GM06990 (cell line): ENCODE measurements at places on chromosomes 13 and 19.
A peak's percentile ranks its signal among the peaks of the same experiment; 100 is the strongest.

DNA sequence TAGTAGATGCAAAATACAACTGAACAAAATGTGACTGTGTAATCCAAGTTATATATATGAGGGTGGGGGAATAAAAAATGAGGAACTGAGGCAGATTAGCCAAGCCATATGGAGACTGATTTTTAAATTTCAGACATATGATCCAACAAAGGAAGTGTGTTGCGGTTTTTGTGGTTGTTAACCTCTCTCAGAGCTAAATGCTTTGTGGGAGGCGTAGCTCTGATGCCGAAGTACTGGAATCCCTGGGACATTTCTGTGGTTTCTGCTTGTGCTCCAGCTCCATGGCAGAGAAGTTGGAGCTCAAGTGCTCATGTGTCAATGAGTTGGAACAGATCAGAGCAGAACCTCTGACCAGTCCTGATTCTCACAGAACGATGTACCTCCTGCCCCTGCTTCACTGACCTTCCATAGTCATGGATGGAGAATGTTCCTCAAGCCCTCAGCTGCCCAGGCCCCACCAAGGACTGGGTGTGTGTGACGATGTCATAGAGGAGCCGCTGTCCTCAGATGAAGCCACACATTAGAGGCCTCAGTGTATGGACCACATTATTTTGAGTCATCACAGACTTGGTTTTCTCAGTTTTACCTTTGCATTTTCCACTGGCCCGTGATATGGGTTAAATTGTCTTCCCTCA is 107.6 kb downstream of the SOX1 start:
- no peak for DNase-seq

GRCh38 chr19:47190167-47190727 is 40.8 kb downstream of the BBC3 start:
- DNase-seq = no peak

DNA sequence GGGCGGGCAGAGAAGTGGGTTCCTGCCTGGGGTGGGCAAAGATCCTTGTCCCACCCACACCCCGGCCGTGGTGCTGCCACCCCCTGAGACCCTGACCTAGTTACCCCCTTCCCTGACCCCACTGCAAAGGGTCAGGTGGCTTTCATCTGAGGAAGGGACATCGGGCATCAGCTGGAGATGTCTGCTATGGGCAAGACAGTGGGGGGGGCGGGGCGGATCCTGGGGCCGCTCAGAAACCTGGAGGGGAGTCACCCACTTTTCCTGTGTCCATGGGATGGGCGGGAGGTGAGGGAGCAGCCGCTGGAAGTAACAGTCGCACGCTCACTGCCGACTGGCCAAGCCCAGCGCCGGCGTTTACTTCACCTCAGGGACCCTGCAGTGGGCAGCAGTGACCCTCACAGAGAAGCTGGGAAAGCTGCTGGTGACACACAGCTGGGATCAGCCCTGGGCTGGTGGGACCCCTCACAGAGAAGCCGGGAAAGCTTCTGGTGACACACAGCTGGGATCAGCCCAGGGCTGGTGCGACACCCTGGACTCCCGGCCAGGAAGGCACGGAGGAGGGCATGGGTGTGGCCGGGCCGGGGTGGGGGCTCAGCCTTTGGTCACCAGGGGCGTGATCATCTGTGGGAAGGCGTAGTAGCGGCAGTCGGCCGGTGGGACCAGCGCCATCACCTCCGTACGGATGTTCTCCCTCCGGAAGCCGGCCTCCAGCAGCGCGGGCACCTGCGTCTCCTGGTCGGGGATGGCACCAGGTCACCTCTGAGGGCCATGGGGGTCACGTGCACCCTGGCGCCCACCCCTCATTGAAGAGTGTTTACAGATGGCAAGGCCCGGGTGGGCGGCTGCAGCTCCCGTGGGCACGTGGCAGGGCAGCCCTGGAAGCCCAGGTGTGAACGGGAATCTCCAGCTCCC is 4.3 kb downstream of the GAMT start:
- DNase-seq = no peak

GRCh38 chr13:43041369-43041921 is 18.1 kb downstream of the DNAJC15 start:
- no peak for DNase-seq

DNA sequence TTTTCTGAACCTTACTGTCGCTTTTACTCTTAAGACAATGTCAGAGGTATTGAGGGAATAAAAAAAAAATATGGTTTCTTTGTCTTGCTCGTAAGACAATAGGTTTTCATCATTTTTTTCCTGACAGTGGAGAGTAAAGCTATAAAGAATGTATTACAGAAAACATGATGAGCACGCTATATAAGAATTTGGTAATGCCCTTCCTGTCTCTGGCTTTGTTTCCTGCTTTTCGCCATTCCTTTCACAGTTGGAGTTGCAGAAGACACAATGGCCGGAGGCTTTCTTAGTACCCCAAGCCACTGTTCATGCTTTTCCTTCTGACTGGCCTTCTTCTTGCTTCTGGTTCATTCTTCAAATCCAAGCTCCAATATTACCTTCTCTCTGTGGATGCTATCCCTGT is 101.0 kb upstream of the DACH1 start:
- no peak for DNase-seq

- no peak for DNase-seq
Measured at GRCh38 chr13:27622102-27622820, 569 bp downstream of the POLR1D start.

- peak; percentile 14 for DNase-seq
Measured at GRCh38 chr19:4042731-4043082, 24.0 kb downstream of the ZBTB7A start.

GRCh38 chr19:44609219-44609618 is 4.1 kb upstream of the IGSF23 start:
- DNase-seq = no peak
